ENCODE measurements at places on chromosomes 13 and 19.

GRCh38 chr19:6234527-6234926, 45.2 kb downstream of the MLLT1 start:
- DNase-seq: no peak

- no peak for DNase-seq
Observed at GRCh38 chr19:14700711-14701375, 11.0 kb downstream of the ZNF333 start.

GRCh38 chr13:113601166-113602070, 16.9 kb downstream of the TFDP1 start:
- DNase-seq: no peak

DNA sequence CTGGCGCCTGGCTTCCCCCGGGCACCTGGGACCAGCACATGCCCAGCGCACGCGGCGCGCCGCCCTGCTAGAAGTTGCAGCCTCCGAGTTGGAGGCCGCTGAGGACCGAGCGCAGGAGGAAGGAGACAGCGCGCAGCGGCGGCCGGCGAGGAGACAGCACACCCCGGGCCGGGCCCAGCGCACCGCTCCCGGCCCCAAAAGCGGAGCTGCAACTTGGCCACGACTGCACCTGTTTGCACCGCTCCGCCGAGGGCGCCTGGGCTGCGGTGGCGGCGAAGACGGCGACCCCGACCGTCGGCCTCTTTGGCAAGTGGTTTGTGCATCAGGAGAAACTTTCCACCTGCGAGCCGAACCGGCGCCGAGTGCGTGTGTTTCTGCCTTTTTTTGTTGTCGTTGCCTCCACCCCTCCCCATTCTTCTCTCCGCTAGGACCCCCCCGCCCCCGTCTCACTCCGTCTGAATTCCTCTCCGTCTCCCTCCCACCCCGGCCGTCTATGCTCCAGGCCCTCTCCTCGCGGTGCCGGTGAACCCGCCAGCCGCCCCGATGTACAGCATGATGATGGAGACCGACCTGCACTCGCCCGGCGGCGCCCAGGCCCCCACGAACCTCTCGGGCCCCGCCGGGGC, at the start of gene SOX1:
TSS of gene SOX1 (plus strand) at position 34 of the 626 bp plus-strand sequence. CDS start at position 544, 510 bp downstream.
- no peak for DNase-seq

- peak; percentile 13 for DNase-seq
Observed at GRCh38 chr13:28492569-28493367, 2.2 kb downstream of the FLT1 start.

- DNase-seq: no peak
Observed at GRCh38 chr13:71515744-71516038, 351.3 kb downstream of the DACH1 start.

All from kidney tubule cell (primary cell).